ENCODE measurements at places on chromosomes 3 and 15.

GRCh38 chr15:64038878-64039610, 7.2 kb downstream of the DAPK2 start:
- DNase-seq, result no peak

DNA sequence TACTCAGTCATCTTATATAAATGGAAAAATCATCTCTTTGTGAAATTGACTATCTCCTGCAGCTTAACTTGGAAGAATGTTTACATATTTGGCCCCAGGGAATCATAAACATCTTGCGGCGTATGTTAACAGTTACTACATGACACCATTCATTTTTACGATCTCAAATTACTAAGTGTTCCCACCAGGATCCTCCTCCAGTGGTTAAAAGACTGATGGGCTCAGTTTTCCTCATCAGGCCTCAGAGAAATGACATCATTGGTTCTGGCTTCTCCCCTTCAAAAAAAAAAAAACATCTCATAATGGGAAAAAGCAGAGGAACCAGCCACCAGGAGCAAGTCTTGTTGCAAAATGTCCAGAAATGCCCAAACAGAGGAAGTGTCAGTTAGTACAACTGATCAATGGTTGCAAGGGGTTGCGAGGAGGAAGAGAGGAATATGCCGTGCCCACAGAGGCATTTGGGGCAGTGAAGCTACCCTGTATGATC, 70.5 kb upstream of the LIPC start:
- DNase-seq, result peak; percentile 38

- DNase-seq, result no peak
Observed at GRCh38 chr3:122104515-122105194, 49.5 kb downstream of the CD86 start.

DNA sequence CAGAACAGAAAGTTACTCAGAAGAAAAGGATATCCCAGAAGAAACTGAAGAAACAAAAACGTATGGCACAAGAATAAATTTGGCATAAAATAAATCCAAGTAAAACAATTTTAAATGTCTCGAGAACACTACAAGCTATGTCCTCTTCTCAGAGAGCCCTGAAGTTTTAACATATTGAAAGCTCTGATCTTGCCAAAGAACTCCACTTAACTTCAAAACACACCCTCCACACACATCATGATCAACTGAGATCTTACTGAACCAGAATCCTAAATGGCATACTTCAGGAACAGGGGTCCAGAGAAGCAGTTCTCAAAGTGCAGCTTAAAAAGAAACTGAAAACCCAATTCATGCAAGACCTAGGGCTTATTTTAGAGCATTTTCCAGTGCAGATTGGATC, 194.3 kb downstream of the MAGI1 start:
- no peak for DNase-seq

DNA sequence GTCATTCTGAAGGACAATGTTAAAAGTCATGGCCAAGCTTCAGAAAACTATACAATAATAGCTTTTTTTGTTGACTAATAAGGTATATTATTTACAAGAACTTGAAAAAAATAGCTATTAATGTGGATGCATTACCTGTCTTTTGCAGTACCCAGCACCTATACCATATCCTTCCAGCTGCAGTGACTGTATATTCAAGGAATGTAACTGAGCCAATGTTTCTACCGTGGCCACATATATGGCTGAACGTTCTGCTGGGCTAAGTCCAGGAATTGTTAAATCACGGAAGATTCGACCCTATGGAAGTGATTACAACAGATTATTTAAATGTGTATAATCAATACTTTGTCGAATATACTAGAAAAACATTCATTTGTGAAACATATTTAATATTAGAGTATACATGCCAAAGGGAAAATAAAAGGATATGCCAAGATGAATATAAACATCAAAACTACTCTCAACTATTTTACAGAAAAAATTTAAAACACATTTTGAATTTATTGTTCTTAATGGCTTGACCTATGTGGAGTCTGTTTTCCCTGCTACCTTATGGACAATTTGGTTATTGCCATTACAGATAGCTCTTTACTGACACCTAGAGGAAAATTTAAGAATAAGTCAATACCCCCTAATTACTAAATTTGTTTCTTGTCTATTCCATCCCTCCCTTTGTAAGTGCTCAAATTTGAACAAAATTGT, 17.6 kb downstream of the ACAD11 start:
- DNase-seq, result peak; percentile 49

DNA sequence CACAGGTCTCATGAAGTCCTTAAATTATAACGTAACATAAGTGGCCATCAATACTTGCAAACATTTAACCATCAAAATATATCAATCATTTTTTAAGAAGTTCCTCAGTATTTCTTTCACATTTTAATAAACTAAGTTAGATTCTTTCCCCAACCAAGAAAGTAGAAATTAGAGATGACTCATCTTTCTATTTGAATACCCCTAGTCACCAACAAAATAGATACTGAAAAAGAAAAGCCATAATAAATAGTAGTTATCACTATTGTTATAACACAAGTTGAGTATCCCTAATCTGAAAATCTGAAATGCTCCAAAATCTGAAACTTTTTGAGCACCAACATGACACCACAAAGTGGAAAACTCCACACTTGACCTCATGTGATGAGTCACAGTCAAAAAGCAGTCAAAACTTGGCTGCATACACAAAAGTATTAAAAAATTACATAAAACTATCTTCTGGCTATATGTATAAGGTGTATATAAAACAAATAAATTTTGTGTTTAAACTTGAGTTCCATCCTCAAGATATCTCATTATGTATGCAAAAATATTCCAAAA, 3.7 kb downstream of the SHQ1 start:
- DNase-seq, result no peak

- DNase-seq, result no peak
Observed at GRCh38 chr15:61173899-61174689, 55.0 kb downstream of the RORA start.

GRCh38 chr3:128884992-128885391, 5.6 kb downstream of the ACAD9 start:
- DNase-seq, result no peak

DNA sequence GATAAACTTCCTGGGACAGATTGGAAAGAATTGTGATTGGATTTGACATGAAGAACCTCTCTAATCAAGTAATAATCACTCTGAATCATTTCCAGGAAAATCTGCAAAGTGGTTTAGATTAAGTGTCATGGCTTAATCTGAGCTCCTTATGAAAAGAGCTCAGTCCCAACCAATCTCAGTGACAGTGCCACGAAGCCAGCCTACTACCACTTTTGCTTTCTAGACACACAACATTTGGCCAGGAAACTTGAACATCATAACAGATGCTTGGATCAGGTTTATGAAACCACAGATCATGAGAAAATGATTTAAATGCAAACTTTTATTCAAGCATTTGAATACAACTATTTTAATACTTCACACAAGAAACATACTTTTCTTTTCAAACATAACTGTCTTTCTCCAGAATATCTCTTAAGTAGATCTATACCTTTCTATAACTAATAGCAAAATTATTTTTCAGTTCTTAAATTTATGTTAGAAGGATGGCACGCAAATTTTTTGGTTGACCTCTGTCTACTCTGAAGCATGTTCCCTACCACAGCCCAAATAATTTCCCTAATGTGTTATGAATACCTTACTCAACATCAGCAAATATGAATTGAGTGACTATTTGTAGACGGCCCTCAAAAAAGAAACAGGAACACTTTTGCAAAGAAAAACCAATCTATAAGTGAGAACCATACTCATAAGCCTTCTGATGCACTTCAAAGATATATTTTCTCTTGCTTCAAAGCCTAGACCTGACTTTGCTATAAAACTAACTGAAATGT, 495.0 kb upstream of the ZNF385D start:
- no peak for DNase-seq

- DNase-seq, result no peak
Observed at GRCh38 chr3:165466856-165467255, 270.7 kb upstream of the SLITRK3 start.

DNA sequence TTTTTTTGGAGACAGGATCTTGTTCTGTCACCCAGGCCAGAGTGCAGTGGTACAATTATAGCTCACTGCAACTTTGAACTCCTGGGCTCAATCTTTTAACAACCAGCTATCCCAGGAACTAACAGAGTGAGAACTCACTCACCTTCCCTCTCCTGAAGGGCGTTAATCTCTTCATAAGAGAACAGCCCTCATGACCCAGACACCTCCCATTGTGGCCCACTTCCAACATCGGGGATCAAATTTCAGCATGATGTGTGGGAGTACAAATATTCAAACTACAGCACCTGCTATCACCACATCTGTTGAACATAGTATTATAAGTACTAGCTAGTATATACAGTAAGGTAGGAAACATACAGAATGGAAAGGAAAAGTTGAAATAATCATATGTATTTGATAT, 132.5 kb downstream of the DOCK3 start:
- DNase-seq, result no peak

GRCh38 chr3:8486936-8487335, 14.7 kb upstream of the LMCD1 start:
- no peak for DNase-seq

DNA sequence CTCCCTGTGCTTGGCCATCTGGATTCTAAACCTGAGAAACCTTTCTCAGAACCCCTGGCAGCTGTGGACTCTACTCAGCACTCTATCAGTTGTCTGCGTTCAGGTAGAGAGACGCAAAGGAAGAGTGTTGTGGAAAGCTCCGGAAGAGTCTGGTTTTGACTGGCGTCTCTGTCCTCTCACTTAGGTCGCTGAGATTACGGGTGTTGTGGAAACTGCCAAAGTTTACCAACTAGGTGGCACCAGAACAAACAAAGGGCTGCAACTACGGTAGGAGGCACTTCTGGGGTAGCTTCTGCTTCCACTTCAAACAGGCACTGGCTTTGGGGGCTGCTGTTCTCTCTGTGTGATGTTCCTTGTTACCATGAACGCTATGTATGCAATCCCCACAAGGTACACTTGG, 19.2 kb upstream of the ITPKA start:
- DNase-seq, result no peak
